ENCODE measurements at places on chromosomes 2 and 18. TPM values are rescaled to one million over a fixed set of nuclear protein-coding genes. Genes with fewer than 3 reads are reported as not detected.

DNA sequence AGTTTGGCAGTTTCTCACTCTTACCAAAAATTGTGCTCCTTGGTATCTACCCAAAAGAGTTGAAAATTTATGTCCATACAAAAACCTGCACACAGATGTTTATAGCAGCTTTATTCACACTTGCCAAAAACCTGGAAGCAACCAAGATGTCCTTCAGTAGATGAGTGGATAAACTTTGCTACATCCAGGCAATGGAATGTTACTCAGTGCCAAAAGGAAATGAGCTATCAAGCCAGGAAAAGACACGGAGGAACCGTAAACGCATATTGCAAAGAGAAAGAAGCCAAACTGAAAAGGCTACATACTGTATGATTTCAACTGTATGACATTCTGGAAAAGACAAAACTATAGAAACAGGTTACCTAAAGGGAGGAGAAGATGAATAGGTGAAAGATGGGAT, 36.1 kb downstream of the TMEM163 start:
- peak; percentile 63 for DNase-seq

DNA sequence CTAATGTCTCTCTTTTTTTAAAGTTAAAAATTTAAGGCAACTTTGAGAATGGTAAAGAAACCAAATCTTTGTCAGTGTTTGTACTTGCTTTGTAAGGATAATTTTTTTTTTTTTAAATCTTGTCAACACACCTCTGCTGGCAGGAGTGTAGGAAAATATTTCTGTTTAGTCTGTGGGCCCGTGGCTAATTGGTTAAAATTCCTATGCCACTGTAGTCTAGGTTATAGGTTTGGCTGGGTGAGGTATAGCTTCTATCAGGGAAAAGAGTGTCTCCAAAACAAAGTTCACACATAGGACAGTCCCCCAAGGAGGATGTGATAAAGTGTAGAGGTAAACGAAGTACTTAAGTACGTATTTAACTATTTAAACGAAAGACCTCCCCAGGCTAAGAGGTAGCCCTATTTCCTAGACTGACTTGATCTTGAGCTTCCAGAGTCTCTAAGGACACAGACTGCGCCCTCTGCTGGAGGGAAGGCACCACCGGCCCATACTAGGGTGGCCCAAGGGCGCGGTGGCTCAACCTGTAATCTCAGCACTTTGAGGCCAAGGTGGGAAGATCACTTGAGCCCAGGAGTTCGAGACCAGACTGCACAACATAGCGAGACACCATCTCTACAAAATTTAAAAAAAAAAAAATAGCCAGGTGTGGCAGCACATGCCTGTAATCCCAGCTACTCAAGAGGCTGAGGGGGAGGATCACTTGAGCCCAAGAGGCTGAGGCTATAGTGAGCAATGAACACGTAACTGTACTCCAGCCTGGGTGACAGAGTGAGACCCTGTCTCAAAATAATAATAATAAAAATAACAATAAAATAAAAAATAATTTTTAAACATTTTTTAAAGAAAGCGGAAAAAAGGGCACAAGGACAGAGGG, 8.9 kb downstream of the TEX44 start:
- DNase-seq: no peak

Gene SPP2
- not detected for total RNA-seq

Gene CLEC4F
- total RNA-seq: not detected

Gene EFHD1
- total RNA-seq: not detected
